Muscle of arm (tissue), 14 donors: ENCODE measurements at places on chromosomes 7 and 10. TPM values are rescaled to one million over a fixed set of nuclear protein-coding genes. Genes with fewer than 3 reads are reported as not detected.

ING3 gene
- polyA plus RNA-seq = 15.6 TPM

CUL2 gene
- 47.1 TPM for polyA plus RNA-seq

STK17A gene
- polyA plus RNA-seq = 25.5 TPM

C7orf57 gene
- not detected for polyA plus RNA-seq

PLPP4 gene
- polyA plus RNA-seq = not detected

PTPRN2 gene
- polyA plus RNA-seq = 1.6 TPM

LIPM gene
- polyA plus RNA-seq = not detected

AKR1C2 gene
- not detected for polyA plus RNA-seq

OR2A1 gene
- polyA plus RNA-seq = not detected

COL13A1 gene
- polyA plus RNA-seq = 13.3 TPM

PTF1A gene
- not detected for polyA plus RNA-seq

GIMAP1 gene
- 3.0 TPM for polyA plus RNA-seq

TMEM229A gene
- not detected for polyA plus RNA-seq

PHYH gene
- polyA plus RNA-seq = 51.2 TPM

FZD1 gene
- not detected for polyA plus RNA-seq

PHTF2 gene
- polyA plus RNA-seq = 24.3 TPM

GIMAP7 gene
- 7.4 TPM for polyA plus RNA-seq

IGFBP3 gene
- 240 TPM for polyA plus RNA-seq

TDRD1 gene
- polyA plus RNA-seq = 0.11 TPM

UCN3 gene
- polyA plus RNA-seq = not detected

PBLD gene
- polyA plus RNA-seq = 6.4 TPM

ASB10 gene
- polyA plus RNA-seq = 3.3 TPM
